ENCODE measurements at places on chromosomes 13 and 19.

DNA sequence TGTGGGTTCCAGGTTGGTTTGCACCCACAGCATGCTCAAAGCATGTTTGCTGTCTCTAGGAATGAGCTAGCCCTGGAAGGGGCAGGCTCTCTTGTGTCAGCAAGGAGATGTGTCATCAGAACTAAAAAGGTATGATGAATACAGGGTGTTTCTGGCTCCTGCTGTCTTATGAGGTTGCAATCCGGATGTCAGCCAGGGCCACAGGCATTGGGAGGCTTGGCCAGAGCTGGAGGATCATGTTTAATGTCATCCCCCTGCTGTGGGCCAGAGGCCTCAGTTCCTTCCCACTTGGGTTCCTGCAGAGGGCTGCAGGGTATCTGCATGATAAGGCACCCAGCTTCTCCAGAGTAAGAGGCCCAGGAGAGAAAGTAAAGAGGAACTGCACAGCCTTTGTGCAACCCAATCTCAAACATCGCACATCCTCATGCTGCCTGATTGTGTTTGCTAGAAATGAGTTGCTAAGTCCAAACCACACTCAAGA lies 193.6 kb downstream of the COL4A1 start:
- DNase-seq, result no peak

GRCh38 chr13:100394005-100394695 lies 194.4 kb downstream of the GGACT start:
- no peak for DNase-seq

- no peak for DNase-seq
Observed at GRCh38 chr19:2308114-2308556, at the start of gene LINGO3. LINGO3 (minus strand) TSS chr19:2308154; CDS start chr19:2291776, 16,378 bp downstream.

DNA sequence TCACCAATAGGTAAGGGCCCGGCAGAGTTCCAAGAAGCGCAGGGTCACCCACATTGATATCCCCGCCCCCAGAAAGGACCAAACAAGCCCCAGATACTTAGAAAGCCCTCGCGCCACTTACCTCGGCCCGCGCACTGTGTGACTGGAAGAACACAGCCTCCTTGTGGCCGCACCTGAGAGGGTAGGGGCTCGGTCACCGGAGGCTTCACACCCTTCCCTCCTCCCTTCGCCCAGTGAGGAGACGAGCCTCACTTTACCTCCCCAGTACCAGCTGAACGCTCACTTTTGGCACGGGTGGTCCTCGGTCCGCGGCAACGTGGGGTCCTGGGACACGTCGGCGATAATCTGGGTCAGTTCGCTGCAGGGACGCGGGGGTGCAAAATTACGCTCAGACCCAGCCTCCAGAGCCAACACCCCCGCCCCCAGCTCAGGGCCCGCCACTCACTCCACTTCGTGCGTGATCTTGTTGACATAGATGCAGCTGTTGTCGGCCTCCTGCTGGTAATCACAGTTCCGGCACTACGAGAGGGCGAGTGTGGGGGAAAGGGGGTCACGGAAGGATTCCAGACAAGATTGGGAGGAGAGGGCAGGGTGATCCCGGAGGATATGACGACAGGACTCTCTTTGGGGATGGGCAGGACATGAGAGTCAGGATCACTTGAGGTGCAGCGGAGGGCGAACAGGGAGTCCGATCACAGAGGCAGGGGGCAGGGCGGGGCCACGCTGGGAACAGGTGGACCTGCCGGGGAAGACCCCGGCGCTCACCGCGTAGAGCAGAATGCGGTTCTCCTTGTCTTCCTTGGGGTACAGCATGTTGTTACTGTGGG lies 568 bp downstream of the POLR2I start:
- peak; percentile 58 for DNase-seq

DNA sequence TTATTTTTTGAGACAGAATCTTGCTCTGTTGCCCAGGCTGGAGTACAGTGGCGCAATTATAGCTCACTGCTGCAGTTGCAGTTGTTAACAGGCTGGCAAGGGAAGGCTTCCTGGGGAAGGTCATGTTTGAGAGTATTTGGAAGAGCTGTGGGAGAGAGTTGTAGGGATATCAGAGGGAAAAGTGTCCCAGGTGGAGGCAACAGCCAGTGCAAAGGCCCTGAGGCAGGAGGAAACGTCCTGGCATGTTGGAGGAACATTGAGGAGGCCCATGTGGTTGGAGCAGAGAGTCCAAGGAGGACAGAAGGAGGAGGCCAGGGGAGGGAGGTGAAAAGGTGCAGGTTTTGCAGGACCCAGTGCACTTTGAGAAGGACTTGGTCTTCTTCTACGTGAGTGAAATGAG lies 2.2 kb upstream of the DUS3L start:
- no peak for DNase-seq

GRCh38 chr19:45528149-45528743 lies 21.0 kb downstream of the VASP start:
- peak; percentile 50 for DNase-seq
